Type B pancreatic cell (in vitro differentiated cells): ENCODE measurements at places on chromosomes 2 and 18.

DNA sequence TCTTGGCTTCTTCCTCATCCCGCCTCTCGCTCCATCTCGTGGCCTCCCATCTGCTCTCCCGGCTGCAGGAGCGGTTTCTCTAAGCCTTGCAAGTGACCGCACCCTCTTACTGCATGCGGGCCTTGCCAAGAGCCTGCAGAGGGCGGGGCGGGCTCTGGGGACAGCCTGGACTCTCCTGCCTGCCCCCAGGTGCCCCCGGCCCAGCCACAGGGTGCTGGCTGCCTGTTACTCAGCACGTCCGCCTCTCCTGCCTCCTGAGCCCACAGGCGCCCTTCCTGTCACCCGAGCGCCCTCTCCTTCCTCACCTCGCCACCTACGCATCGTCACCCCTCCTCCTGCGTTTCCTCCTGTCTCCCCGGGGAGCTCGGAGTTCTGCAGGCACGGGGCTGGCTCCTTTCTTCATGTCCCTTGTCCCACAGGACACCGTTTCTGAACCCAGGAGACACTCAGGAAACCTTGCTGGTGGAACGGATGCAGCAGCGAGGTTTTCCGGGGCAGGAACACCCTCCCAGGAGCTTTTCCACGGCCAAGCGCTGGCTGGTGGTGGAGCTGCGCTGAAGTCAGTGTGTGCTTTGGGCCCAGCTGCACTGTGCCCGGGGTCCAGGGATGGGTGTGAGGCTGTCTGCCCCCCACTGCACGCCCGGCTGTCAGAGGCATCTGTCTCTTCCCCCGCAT lies 28.5 kb downstream of the HPCAL1 start:
- DNase-seq = no peak

DNA sequence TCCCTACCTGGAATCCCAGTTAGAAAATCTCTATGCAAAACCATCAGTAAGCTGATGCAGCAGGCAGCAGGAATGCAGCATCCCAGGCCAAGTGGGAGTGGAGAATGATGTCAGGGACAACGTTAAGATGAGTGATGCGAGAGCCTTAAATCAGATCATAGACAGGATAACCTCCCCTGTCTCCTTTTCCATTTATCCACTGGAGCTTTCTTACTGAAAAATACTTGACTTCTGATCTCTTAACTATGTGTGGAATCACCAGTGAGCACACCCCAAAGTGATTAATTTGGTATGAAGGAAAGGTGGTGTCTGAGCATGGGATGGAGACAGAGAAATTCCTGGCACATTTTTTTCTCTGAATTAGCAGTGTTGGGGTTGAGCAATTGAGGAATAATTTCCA lies 98.0 kb downstream of the RND3 start:
- DNase-seq = no peak

GRCh38 chr2:195677884-195678283 lies 20.9 kb downstream of the SLC39A10 start:
- DNase-seq = no peak

GRCh38 chr2:134253804-134254203 lies at the start of gene MGAT5:
Gene MGAT5, plus strand, starts transcription at chr2:134254072. Its CDS starts 332 bp downstream, at chr2:134254404.
- no peak for DNase-seq

DNA sequence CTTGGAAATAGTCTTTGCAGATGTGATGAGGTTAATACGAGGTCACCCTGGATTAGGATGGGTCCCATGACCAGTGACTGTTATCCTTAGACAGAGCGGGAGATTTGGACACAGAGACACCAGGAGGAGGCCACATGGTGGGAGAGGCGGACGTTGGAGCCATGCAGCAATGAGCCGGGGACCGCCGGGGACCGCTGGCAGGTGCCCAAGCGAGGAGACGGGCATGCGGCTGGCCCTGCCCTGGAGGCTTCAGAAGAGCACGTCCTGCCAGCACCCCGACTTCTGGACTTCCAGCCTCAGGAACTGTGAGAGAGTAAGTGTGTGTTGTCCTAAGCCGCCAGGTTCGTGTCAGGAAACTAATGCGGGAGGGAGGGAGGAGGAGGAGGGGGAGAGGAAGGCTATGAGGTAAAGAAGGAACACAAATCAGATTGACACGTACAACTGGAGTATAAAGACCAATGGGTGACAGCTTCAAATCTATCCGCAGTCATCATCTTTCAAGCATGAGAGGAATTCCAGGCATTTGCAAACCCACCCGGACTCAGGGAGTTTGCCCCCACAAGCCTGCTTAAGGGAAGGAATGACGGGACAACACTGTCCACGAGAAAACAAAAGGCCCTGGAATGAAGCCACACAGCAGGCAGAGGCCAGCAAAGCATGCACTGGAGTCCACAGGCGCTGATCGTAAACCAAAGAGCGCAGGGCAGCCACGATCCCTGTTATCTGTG lies 11.6 kb upstream of the BOK start:
- DNase-seq = no peak

- no peak for DNase-seq
These were observed 4.2 kb upstream of the PROC start for GRCh38 chr2:127413782-127414637.

- DNase-seq = no peak
These were observed 24.7 kb downstream of the COPS7B start for GRCh38 chr2:231810905-231811304.
